H4 (cell line): ENCODE measurements at places on chromosomes 3 and 15.
A peak's percentile ranks its signal among the peaks of the same experiment; 100 is the strongest.

DNA sequence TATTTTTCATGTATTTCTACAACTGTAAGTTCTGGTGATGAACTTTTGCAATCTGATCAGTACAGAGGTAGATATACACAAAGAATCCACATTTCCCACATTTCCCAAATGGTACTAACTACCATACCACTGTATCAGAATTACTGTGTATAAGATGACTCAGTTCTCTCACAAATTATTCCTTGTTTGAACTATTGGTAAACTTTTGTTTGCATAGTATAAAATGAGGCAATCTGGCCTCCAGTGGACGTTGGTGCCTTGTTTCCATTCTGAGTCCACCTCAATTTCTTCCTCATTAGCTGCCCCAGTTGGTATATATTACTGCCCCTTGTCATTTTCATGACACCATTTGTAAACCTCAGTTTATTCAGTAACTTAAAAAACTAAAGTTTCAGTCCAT, 38.5 kb downstream of the SPTSSB start:
- DNase-seq: no peak

GRCh38 chr3:130565224-130565623, 48.2 kb downstream of the COL6A6 start:
- DNase-seq: no peak

DNA sequence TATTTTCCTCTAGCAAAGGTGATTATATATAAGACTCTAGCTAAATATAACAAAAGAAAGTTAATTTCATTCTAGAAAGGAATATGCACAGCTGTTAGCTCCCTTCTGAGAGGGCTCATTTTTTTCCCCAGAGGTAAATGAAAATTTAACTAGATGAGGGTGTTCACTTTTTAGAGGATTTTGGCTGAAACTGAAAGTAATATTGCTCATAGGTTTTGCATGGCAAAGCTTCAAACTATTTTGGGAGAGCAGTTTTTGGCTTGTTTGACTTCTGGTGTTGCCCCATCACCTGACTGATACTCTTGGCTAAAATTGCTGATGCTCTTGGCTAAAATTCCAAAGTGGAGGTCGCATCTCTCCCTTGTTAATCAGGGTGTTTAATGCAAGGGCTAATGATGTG, 311.9 kb downstream of the EDEM1 start:
- DNase-seq: no peak

- DNase-seq: no peak
These were observed 866 bp downstream of the TNIK start for GRCh38 chr3:171459137-171459941.

- DNase-seq: peak; percentile 70
These were observed 11.1 kb upstream of the RTP2 start for GRCh38 chr3:187713504-187713903.

- DNase-seq: no peak
These were observed 17.0 kb upstream of the NEO1 start for GRCh38 chr15:73035221-73035620.

DNA sequence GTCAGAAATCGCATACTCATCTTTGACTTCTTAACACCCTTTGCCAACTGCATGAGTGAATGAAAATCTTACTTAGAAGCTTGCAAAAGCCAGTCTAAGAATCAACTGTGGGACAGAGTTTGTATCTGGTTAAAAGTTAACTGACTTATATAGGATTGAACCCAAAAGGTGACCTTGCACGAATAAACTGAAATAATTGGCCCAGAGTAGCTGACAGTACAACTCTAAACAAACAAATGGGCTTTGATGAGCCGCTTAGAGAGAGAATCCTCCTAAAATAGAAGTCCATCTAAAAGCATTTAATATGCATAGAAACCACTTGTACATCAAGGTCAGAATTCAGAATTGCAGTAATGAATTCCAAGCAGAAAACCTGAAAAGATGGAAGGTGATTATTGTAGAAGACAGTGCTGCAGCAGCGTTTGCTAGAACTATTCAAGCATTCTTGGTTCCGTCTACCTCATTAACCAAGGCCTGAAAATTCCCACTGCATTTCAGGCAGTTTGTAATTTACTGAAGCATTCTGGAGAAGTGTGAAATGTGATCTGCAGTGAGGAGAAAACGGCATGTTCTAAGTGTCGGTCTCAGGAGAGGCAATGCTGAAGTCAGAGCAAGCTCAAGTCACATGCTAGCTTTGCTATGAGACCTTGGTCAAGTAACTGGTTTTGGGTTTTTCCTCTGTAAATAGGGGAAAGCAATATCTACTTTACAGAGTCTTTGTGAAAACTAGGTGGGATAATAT, 103.7 kb downstream of the CADPS start:
- DNase-seq: no peak

DNA sequence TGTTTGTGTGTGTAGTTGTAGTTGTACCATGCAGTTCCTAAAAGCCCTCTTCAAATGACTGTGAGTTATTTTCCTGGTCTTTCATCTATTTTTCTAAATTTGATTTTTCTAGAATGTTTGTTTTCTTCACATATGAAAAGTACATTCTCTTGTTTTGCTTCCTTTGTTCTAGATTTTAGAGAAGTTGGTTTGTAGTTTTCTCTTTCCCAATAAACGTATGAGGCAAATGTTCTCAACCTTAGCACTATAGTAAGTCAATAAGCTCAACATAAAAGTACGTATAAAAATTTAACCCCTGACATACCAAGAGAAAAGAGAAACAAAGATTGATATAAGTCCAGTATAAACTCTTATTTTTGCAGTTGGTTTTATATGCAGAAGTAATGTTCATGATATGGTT, 74.7 kb downstream of the IL1RAP start:
- DNase-seq: no peak
